ENCODE measurements at places on chromosomes 16 and 17. TPM values are rescaled to one million over a fixed set of nuclear protein-coding genes. Genes with fewer than 3 reads are reported as not detected.

TVP23A gene
- 4.2 TPM for total RNA-seq

DNA sequence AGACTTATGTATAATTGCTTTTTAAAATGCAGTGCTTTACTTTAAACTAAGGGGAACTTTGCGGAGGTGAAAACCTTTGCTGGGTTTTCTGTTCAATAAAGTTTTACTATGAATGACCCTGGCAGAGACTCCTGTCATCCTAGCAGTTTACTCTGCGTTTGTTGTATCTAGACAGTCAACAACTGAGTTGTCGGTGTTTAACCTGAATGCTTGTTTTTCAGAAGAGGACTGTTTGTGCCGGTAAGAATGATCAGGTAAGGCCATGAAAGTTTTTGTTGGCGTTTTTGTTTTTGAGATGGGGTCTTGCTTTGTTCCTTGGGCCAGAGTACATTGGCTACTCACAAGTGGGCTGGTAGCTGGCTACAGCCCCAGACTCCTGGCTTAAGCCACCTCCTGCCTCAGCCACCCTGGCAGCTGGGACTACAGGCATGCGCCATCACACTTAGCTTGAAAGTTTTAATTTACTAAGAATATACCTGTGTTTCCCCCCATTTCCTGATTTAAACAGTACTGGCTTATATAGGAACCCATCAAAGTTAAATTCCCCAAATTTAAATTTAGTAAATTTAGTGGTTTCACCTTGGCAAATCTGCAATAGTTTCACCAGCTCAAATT, 11.9 kb downstream of the HERPUD1 start:
- no peak overlapping the region for H3K4me3 ChIP-seq
- H3K27me3 ChIP-seq = no peaks in the 10 kb centered on the region
- no peaks in the 10 kb centered on the region for H3K36me3 ChIP-seq
- no peak for DNase-seq
- no peak overlapping the region for H3K27ac ChIP-seq

DNA sequence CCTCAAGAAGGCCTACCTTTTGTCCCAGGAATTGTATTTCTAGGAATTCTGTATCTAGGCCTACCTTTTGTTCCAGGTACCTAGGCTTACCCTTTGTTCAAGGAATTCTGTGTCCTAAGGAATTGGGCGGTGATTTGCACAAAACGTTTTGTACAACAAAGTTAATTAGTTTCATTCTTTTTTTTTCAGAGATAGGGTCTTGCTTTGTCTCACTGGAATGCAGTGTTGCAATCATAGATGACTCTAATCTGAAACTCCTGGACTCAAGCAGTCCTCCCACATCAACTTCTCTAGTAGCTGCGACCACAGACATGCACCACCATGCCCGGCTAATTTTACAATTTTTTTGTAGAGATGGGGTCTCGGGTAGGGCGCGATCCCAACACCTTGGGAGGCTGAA, 7.0 kb downstream of the CDR2L start:
- no peak overlapping the region for H3K27ac ChIP-seq
- no peak for DNase-seq
- no peaks in the 10 kb centered on the region for H3K27me3 ChIP-seq
- H3K36me3 ChIP-seq = no peaks in the 10 kb centered on the region
- H3K4me1 ChIP-seq = peaks cover 16% of the 10 kb centered on the region
- no peak overlapping the region for H3K4me3 ChIP-seq

DNA sequence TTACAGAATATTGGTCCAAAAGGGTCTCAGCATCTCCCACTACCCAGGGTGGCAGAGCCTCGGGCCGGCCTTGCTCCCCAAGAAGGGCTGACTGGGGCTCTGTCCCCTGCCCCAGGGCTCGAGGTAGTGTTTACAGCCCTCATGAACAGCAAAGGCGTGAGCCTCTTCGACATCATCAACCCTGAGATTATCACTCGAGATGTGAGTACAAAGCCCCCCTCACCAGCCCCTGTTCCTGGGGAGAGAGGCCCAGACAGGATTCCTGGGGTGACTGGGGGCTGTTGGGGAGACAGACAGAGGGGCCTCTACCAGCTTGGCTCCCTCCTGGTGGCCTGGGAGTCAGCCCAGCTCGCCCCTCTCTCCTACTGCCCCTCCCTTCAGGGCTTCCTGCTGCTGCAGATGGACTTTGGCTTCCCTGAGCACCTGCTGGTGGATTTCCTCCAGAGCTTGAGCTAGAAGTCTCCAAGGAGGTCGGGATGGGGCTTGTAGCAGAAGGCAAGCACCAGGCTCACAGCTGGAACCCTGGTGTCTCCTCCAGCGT, 6.1 kb upstream of the NLRC5 start:
- no peak overlapping the region for H3K27ac ChIP-seq
- DNase-seq = no peak
- H3K4me1 ChIP-seq = peaks cover 2% of the 10 kb centered on the region
- no peak overlapping the region for H3K4me3 ChIP-seq
- H3K27me3 ChIP-seq = no peaks in the 10 kb centered on the region

DNA sequence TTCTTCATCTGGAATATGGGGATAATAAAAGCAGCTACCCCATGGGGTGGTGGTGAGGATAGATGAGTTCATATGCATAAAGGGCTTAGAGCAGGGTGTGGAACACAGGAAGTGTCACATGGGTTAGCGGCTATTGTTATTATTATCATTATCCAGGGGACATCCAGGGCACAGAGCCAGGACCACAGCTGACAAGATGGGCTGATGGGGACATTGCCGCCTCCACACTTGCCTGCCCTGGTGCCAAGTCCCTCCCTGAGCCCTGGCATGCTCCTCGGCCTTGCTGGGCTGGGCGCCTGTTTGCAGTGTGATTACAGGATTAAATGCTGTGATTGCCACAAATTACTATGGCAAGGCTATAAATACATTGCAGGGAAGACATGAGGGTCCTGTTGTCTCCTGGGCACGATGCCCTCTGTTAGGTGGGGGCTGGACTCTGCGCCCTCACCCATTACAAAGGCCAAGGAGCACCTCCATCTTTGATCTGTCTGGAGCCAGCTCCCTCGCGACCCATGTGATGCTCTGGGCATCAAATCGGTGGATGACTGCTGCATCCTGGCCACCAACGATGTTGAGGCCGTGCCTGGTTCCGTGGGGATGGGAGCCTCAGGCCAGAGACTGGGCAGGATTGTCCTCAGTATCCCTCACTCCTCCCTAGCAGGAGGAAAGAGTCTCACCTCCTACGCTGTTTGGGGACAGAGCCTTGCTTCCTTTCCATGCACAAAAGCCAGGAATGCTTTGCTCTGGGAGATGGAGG, 43.2 kb downstream of the PIMREG start:
- peak; percentile 93 for DNase-seq
- H3K27ac ChIP-seq = peak overlapping the region; percentile 10
- H3K27me3 ChIP-seq = no peaks in the 10 kb centered on the region
- peaks cover 20% of the 10 kb centered on the region for H3K4me1 ChIP-seq
- no peaks in the 10 kb centered on the region for H3K36me3 ChIP-seq

Data from testis (tissue), 5 donors.